Activated naive CD4-positive, alpha-beta T cell treated with anti-CD3 and anti-CD28 coated beads, Interleukin-2, amount 50 U/mL, for 72 hours (primary cell): ENCODE measurements at places on chromosomes 13 and 19.
A peak's percentile ranks its signal among the peaks of the same experiment; 100 is the strongest.

GRCh38 chr19:34990578-34991192 lies 9.4 kb upstream of the GRAMD1A start:
- DNase-seq: peak; percentile 80

- DNase-seq: no peak
These were observed 30.1 kb downstream of the ZAR1L start for GRCh38 chr13:32284927-32285632.

DNA sequence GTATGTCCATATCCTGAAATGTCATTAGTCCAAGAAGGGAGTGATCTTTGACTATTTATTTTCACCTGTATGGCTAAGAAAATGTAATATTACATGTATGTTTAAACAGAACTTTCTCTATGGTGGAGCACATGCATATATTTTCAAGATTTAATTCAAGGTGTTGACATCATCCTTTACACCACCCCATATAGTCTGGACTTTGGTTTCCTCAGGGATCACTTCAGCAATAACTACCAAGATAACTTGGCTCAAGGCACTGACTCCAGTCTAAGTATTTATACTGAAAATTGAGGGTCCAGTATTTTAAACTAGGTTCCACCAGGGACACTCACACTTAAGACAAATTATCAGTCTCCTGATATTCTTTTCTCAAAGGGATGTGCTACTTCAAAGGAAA lies 660.6 kb downstream of the EFNB2 start:
- no peak for DNase-seq

DNA sequence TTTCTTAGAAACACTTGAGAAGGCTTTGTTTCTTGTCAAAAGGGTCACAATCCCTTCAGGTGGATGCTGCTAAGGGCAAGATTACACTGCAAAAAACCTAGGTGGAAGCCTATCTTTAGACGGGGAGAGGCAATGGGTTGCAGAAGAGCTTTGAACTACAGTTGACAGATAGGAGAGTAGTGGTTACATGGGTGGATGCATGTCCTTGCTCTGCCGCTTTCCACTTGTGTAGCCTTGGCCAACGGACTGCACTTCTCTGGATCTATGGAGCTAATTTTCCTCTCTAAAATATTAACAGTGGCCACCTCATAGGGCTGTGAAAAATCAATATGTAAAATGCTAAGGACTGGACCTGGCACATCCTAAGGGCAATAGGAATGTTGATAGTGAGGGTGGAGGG lies 980 bp downstream of the BCKDHA start:
- no peak for DNase-seq

DNA sequence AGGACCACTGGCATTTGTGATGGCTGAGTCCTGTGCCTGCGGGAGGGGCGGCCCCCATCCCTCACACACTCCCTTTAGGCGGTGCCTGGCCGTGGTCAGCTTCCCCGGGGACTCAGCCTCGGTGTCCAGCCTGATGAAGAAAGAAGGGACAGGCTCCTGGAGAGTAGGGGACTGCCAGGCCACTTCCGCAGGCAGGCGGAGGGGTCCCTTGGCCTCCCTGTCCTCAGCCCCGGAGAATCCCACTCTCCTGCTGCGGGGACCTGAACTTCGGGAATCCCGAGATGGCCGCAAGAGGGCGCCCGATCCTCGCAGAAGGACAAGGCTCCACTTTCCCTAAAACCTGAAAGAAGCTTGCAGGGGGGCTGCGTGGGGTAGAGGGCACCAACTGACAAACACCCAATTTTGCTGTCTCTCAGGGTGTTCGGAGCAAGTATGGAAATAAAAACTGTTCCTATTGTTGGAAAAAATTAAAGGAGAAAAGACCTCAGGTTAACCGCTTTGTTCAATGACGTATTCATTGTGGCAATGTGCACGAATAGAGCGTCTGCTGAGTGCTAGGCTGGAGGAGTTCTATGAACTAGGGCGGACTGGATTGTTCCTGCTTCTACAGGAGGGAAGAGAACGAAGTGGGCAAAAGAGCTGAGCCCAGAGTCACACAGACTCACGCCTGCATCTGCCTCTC lies 297.3 kb downstream of the ZNF536 start:
- DNase-seq: no peak

- DNase-seq: no peak
These were observed 443.1 kb upstream of the SPRY2 start for GRCh38 chr13:80783926-80784565.

DNA sequence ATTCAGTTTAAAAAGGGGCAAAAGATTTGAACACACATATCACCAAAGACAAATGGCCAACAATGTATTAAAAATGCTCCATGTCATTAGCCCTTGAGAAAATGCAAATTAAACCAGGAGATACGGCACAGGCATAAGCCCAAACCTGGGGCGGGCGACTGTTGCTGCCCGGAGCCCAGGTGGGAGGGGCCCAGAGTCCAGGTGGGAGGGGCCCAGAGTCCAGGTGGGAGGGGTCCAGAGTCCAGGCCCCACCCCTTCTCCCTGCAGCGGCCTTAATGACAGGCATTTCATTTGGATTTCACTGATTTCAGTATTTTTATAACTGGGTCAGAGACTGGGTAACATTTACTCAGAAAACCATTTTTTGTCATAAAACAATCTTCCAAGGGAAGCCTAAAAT lies 78.2 kb downstream of the RASA3 start:
- DNase-seq: no peak

- DNase-seq: no peak
These were observed 37.0 kb upstream of the CXCL17 start for GRCh38 chr19:42479736-42480135.

- DNase-seq: no peak
These were observed 37.9 kb upstream of the SEMA6B start for GRCh38 chr19:4597278-4597974.

- no peak for DNase-seq
These were observed 277.6 kb downstream of the SLITRK6 start for GRCh38 chr13:85521657-85522056.

- no peak for DNase-seq
These were observed 4.3 kb upstream of the ZNF813 start for GRCh38 chr19:53463263-53463662.

- DNase-seq: no peak
These were observed at the start of gene MAG for GRCh38 chr19:35291916-35292315. MAG (plus strand) TSS chr19:35292161; CDS start chr19:35295409, 3,248 bp downstream.

- DNase-seq: no peak
These were observed 845.3 kb downstream of the DIAPH3 start for GRCh38 chr13:59318320-59318930.

- no peak for DNase-seq
These were observed 989 bp downstream of the NFILZ start for GRCh38 chr19:8631425-8631819.

DNA sequence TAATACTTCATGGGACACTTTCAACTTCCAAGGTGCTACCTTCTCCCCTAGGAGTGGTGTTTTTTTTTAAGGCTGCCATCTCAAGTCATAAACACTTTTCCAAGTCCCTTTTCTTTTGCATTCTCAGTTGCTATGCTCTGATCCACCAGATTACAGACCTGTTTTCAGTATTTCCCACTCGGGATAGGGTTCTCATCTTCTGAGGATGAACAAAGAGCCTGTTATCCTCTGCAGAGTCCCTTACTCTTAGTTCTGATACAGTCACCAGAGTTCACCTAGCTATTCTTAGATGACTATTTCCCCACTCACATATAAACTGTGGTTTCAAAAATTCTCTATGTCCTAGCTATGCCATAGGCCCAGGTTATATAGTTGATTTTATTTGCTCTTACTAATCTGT lies 15.9 kb downstream of the ZDHHC20 start:
- DNase-seq: no peak

DNA sequence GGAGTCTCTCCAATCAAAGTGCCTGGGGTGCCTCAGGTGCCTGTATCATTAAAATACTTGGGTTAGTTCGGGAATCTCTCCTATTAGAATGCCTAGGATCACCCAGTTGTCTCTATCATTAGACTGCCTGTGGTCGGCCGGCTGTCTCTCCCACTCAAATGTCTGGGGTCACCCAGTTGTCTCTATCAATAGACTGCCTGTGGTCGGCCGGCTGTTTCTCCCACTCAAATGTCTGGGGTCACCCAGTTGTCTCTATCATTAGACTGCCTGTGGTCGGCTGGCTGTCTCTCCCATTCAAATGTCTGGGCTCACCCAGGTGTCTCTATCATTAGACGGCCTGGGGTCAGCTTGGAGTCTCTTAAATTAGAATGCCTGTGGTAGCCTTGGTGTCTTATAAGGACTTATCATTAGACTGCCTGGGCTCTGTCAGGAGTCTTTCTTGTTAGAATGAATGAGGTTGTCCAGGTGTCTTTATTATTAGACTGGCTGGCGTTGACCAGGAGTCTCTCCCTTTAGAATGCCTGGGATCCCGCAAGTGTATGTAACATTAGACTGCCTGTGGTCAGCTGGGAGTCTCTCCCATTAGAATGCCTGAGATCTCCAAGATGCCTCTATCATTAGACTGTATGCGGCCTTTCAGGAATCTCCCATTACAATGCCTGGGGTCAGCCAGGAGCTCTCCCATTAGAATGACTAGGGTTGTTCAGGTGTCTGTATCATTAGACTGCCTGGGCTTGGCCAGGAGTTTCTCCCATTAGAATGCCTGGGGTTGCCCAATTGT lies 1555.5 kb downstream of the UQCRFS1 start:
- no peak for DNase-seq

- no peak for DNase-seq
These were observed 2.0 kb upstream of the GATAD2A start for GRCh38 chr19:19403373-19403901.

- DNase-seq: peak; percentile 54
These were observed 520 bp downstream of the ZNF600 start for GRCh38 chr19:52786078-52786463.

DNA sequence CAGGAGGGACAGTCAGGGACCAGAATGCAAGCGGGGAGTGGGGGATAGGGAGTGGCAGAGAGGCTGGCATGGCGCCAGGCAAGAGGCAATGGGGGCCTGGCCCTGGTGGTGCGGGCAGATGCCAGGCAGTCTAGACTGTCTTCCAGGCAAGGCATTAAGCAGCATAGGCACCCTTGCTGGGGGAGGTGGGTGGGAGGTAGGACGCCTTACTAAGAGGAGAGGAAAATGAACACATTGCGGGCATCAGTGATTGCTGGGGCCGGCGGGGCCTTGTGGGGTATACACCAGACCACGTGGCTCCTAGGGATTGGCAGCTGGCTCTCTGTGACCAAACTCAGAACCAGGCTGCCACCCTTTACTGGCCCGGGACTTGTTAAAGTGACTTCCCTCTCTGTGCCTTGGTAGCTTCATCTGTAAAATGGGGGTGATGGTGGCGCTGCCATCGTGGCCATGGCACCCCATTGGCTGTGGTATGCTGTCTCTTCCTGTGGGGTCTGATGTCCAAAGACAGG lies 46.0 kb downstream of the DNM2 start:
- DNase-seq: no peak

DNA sequence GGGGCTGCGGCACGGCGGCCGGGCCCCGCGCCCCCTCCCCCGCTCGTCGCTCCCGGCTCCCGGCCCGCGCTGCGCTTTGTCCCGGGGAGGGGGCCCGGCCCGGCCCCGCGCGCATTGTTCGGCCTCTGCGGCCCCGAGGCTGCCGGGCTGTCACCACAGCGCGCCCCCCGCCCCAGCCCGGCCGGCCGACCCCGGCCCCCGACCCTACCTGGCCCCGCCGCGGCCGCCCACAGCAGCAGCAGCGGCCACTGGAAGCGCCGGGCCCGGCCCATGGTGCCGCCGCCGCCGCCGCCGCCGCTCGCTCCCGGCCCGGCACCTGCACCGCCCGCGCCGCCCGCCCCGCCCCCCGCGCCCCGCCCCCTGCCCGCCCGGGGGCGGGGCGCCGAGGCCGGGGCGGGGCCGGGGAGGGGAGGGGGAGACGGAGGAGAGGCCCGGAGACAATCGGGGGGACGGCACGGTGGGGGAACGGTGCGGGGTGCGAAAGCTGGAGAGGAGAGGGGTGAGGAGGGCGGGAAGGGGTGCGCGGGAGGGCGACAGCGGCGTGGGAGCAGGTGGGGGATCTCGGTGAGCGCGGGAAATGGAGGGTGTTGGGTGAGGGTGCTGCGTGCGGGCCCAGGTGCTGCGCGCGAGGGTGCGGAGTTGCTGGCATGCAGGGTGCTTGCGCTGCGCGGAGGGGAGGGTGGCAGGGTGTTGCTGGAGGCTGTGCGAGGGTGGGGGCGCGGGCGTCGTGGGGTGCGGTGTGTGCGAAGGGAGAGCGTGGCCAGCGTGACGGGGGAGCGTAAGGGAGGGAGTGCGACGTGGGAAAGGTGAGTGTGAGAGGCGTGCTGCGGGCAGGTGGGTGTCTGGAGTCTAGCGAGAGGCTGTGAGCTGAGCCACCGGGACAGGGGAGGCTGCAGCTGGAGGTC lies at the start of gene CADM4:
CADM4 (minus strand) TSS at position 332 of the 905 bp plus-strand sequence; CDS start at position 272, 60 bp downstream.
- DNase-seq: no peak

GRCh38 chr13:35347679-35348205 lies 128.7 kb downstream of the MAB21L1 start:
- no peak for DNase-seq

- DNase-seq: no peak
These were observed 13.6 kb downstream of the CCDC97 start for GRCh38 chr19:41323430-41324125.

- no peak for DNase-seq
These were observed 158.1 kb downstream of the PCDH9 start for GRCh38 chr13:67071918-67072598.

- no peak for DNase-seq
These were observed 691.1 kb downstream of the UQCRFS1 start for GRCh38 chr19:28521614-28522544.

DNA sequence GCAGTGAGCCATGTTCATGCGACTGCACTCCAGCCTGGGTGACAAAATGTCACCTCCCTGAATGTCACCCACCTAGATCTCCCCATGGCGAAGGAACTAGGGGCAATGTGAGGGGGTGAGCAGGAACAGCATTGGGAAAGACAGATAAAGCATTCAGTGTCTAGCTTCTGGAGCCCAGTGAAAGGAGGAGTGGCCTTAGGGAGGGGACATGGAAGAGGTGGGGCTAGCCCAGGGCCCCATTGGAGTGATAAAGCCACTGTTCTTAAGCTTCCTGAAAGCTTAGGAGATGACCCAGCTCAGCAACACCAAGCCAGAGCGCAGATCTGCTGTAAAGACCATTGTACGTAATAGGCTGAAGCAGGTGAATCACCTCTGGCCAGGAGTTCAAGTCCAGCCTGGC lies 13.0 kb upstream of the KCNN1 start:
- no peak for DNase-seq

GRCh38 chr13:52751196-52751595 lies 11.6 kb upstream of the CNMD start:
- no peak for DNase-seq
